ENCODE measurements at places on chromosomes 1 and 21.

- no peak for DNase-seq
Observed at GRCh38 chr1:204136814-204137213, 15.0 kb downstream of the ETNK2 start.

- DNase-seq = no peak
Observed at GRCh38 chr1:99662539-99663080, 16.7 kb downstream of the PALMD start.

DNA sequence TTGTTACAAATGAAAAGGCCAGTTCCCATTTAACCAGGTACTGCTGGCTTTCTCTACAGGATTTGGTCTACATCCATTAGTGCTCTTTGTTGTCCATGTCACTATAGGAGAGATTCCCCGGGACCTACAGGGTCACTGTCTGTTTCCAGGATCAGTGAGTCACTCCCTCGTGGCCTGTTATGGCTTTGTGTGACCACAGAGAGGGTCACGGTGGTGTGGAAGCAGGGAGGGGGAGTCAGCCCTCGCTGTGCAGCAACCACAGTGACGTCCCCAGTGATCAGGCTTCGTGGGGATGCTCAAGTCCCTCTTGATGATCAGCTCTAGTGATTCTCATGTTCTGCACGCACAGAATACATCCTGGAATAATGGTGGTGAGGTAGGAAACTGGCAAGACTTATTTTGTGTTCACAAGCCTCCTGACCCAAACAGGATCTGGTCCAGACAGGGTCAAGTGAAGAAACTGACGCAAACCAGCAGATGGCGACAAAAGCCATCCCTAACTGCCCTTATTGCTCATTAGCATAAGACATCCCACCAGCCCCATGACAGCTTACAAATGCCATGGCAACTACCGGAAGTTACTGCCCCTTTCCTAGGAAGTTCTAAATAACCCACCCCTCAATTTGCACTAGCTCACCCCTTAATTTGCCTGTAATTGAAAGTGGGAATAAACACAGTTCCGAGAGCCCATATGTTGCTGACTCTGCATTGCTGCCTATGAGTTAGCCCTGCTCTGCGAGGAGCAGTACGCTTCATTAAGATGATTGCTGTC is 98.5 kb downstream of the DISC1 start:
- DNase-seq = no peak

GRCh38 chr1:195495720-195496635 is 1112.3 kb downstream of the KCNT2 start:
- no peak for DNase-seq

GRCh38 chr1:64042331-64043100 is 160.9 kb upstream of the UBE2U start:
- DNase-seq = no peak

GRCh38 chr1:154912755-154913154 is 23.8 kb downstream of the PMVK start:
- no peak for DNase-seq

DNA sequence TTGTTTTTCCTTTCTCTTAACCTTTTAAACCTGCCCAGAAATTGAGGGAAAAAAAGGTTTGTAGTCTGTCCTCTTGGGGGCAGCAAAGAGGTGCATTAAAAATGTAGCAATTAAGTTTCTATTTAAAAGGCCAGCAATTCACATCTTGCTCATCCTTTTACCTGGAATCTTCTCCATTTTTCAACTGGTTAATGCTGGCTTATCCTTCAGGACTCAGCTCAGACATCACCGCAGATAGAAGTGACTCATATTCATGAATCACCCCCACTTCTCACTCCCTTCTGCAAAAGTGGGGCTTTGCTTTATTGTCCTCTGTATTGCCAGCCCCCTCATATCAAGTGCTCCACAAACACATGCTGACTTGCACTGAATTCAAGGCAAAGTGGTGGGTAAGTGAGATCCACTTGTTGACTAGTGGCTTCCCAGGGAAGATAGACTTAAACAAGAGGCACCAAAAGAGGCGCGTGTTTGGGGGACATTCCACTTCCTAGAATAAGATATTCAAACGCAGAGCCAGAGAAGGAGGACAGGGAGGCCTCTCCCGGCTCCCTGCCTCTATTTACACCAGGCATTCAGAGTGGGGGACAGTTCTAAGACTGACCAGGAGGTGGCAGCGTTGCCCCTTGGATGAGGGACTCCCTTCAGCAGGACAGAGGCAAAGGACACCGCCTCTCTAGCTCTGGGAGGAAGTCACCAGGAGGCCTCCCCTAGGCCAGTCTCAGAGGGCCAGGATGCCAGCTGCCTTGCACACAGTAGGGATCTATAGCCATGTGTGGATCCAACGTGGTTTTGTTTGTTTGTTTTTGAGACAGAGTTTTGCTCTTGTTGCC is 23.2 kb upstream of the ZNF648 start:
- DNase-seq = peak; percentile 80

DNA sequence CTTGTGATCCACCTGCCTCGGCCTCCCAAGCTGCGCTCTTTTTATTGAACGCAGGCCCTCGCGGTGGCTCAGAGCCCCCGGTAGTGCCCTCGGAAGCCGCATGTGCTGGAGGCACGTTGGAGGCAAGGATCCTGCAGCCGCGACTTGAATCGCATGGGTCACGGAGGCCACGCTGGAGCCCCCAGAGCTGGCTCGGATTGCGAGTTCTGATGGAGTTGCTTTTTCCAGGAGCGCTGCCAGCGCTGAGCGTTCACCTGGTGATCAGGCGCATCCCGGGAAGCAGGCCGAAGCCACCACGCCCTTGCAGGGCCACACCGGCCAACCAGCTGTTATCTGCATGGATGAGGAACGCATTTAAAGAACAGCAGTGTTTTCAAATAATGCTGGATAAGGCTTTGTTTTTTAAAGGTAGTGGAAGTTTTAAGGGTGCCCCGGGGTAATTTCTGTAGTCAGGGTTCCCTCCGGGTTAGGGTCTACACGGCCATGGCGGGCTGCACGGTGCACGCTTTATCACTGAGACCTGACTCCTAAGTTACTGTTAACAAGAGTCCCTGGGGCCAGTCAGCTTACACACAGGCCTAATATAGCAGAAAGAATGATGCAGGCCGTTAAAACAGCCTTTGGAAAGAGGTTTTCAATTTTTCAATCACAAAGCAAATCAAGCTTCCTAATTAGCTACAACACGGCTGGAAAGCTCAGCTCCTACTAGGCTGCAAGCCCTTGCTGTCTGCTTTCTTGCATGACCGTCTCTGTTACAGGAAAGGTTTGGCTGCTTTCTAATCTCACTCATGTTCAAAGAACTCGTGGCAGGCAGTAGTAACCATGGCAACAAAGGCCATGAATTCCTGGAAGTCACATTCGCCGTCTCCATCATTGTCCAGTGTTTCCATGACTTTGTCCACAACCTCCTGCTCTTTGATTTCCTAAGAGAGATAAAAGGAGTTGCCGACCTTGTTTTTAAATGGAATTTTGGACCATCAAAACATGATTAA is 6.0 kb downstream of the S100B start:
- no peak for DNase-seq

DNA sequence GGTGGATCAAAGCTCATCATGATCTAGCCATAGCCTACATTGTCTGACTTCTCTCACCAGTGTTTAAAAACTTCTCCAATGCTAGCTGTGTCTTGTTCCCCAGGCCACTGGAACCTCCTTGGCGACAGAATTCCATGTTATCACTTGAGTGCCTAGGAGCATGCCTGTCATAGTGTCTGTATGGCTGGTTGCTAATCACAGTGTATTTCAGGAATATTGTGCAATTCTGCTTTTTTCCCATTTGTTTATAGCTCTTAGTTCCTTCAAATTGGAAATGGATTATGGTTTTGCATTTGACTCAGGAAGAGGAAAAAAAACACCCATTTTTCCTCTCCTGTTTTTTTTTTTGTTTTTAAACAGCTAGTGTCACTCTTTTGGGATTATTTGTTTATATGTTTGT is 25.5 kb downstream of the ROR1 start:
- no peak for DNase-seq

- no peak for DNase-seq
Observed at GRCh38 chr1:30043731-30044408, 679.5 kb downstream of the MATN1 start.

GRCh38 chr1:116807394-116808199 is 53.4 kb downstream of the CD2 start:
- DNase-seq = peak; percentile 39

DNA sequence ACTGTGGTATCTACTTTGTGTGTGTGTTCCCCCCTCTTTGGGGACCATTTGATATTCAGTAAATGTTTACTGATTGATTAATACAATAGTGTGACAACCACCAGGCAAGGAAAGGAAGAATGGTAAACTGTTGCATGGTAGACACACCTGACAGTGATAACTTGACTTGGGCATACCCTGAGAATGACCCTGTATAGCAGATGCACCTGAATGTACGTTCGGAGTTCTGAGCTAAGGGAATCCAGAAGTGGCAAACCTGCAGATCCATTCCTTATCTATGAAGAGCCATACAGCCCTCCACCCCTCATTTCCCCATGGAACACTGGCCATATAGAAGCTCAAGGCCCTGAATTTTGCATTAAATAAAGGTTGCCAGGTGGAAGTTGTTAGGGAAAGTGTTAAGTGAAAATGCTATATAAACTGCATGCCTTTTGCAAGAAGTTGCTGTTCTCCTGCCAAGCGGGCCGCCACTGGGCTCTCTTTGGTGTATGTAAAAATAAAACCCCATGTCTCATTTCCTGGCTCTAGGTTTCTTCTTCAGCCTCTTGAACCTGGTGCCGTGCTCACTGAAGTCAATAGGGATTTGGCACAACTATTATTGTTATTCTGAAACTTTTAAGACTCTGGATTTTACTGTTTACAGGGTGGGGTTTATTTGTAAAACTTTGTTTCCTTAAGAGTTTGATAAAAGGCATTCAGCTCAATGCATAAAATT is 32.6 kb upstream of the DENND1B start:
- no peak for DNase-seq

DNA sequence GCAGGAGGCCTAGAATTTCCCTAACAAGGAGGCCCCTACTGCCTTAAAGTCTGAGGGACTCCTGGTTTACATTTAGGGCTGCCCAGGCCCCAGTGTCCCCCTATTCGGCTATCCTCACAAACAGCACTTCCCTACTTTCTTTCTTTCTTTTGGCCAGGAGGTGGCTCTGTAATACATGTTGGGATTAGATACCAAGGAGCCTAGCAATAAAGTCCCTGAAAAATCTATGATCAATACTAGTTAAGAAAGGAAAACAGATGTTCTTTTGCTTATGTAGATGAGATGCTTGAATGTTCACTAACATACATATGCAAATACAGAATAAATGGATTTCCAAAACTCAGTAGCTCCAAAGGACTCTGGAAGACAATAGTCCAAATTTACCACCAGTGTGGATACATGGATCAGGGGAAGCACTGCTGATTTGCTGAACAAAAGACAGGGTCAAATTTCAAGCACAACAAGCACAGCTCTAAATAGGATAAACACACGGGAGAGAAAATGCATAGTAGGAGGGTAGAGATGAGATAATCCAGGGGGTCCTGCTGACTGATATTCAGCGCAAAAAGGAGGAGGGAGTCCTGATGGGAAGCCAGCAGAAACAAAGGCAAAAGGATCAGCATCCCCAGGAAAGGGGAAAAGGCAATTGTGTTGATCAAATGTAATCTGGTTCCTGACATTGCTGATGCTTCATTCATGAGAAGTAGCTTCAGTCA is 240.0 kb downstream of the NUF2 start:
- DNase-seq = no peak

DNA sequence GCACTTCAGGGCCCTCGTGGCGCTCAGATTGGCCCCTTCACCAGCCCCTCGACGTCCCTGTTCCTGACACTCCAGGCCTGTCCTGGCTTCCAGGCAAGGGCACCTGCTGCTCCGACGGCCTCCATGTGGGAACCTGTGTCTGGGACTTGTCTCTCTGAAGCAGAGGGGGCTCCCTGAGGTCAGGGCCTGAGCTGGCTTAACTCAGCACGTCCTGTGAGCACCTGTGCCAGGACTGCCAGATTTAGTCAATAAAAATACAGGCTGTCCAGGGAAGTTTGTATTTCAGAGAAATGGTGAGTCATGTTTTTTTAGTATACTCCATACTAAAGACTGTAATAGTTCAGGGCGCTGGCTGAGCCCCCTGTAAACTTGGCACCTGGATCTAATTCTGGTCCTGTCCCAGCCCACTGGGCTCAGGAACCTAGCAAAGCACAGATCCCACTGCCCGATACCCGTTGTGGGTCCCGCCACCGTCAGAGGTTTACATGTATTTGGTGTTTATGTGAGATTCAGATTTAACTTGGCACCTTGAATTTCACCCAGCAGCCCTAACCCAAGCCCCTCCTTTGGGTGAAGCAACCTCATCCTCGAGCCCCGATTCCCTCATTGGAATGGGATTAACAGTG is 109.9 kb upstream of the IFFO2 start:
- DNase-seq = no peak

DNA sequence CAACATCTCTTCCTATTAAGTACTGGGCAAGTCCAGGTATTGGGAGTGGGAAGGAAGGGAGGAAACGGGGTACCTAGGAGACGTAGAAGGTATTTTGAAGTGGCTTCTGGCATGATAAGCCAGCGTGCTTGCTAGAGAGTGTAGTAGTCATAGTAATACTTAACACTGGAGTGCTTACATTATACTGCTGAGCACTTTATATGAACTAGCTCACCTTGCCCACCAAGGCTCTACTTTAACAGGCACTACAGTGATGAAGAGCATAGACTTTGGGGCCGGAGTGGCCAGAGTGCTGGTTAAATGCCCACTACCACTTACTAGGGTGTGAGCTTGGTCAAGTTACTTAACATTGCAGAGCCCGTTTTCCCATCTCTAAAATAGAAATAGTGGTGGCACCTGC is 61.7 kb downstream of the ACP6 start:
- DNase-seq = no peak

- DNase-seq = no peak
Observed at GRCh38 chr1:25773441-25774125, 26.4 kb upstream of the SELENON start.
